Glomerular endothelial cell (primary cell): ENCODE measurements at places on chromosomes 1 and 21. TPM values are rescaled to one million over a fixed set of nuclear protein-coding genes. Genes with fewer than 3 reads are reported as not detected.

GPA33 gene
- total RNA-seq, result not detected in 2 replicates

PRAMEF12 gene
- not detected in 2 replicates for total RNA-seq

FBLIM1 gene
- 191 and 231 TPM in 2 replicates for total RNA-seq

TLR5 gene
- total RNA-seq, result 0.19 and 0.53 TPM in 2 replicates

TRIM67 gene
- 0.29 and 0.58 TPM in 2 replicates for total RNA-seq

- DNase-seq, result no peak
Observed at GRCh38 chr1:223727541-223727940, 15.2 kb downstream of the CAPN2 start.

DNA sequence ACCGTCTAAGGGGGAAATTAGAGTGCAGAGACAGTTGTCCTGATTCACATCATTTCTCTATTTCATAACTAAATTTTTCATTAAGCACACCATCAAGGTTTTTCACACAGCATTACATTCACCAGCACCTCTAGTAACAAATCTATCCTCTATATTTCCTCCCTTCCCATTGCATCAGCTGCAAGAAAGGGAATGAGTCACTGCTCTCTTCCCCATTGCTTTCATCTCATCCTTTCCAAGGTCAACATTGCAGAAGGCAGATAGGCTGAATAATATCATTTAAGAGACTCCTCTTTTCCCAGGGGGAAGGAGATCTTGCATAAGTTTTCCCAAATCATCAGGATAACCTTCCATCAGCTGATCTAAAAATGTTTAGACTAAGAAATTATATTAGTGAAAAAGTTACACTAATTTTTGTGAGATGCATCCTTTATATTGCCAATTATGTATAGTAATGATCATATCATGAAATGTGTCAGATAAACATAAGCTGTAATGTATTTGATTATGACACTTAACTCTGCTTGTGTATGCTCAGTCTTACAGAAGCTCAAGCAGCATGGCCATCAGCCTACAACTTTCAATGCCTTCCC, 4.3 kb downstream of the INTS7 start:
- DNase-seq, result no peak

DNA sequence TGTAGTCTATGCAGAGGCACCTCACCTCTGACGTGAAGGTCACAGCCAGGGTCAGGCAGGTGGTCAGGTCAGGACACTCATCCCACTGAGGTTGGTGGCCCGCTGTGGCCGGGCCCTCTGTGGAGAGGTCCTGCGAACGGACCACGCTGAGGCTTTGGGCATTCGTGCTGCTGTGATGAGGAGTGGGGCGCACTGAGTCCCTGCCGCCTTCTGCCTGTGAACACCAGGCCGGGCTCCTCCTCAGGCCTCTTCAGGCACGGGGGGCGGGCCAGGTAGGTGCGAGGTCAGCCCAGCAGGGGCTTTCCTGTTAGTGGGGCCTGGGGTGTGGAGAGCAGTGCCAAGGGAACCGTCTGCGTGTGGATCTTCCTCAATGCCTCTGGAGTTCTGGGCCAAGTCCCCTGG, 39.0 kb downstream of the COQ8A start:
- no peak for DNase-seq

GRCh38 chr1:171468120-171468750, 17.1 kb upstream of the PRRC2C start:
- DNase-seq, result no peak

DNA sequence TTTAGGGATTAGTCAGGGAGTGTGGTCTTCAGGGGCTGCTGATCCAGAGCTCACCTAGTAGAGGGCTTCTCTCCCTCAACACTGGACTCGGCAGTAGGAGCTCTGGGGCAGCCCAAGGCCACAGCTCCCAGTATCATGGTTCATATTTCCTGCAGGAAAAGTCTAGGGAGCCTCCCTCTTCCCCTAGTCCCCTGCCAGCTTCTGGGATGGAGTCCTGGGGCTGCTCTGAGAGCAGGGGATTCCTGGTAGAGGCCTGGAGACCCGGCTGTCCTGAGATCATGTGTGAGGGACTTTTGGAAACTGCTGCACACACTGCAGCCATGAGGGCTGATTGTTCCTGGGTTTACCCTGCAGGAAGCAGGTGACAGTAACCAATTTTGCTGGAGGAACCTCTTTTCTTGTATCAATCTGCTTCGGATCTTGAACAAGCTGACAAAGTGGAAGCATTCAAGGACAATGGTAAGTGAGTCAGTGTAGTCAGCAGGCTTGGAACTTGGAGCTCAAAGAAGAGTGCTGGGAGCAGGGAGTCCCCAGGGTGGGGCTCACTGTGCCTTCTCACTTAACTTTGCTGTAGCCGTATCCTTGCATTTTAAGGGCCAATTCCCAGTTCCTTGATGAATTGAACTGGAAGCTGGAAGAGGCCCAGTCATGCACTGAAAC, 16.3 kb downstream of the STRIP1 start:
- DNase-seq, result no peak

DNA sequence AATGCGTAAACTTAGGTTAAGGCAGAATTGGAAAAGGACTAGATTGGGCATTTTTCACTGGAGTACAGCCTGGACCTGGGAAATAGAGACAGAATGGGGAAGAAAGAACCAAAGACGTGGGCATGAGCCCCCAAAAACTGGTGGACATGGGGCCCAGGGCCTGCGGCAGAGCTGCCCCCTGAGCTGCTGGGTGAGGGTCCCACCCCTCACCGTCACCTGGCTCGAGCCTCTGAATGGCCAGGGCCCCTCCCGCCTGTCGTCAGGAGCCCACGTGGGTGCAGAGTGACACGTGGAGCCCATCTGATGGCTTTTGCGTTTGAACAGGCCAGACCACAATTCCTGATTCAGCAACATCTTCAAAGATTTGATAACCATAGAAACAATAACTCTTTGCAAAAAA, 360.9 kb upstream of the VAMP3 start:
- no peak for DNase-seq

GRCh38 chr1:169601096-169601881, 15.0 kb upstream of the F5 start:
- DNase-seq, result no peak

DNA sequence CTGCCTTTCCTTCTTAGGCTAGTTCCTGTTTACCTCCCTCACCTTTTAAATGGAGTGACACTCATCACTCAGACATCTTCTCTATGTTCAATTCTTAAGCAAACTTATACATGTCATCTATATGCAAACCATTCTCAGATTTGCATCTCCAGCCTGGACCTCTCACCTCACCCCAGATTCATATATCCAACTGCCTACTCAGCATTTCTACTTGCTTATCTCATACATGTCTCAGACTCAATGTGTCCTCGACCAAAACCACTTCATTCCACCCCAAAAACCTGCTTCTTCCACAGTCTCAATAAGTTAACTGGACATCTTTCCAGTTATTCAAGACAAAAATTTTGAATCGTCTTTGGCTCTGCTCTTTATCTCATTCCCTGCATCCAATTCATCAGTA, 62.6 kb downstream of the ERICH3 start:
- no peak for DNase-seq

GRCh38 chr1:93980320-93981273, 71.4 kb upstream of the GCLM start:
- no peak for DNase-seq

- no peak for DNase-seq
Observed at GRCh38 chr1:119914071-119914470, 17.8 kb upstream of the ADAM30 start.

DNA sequence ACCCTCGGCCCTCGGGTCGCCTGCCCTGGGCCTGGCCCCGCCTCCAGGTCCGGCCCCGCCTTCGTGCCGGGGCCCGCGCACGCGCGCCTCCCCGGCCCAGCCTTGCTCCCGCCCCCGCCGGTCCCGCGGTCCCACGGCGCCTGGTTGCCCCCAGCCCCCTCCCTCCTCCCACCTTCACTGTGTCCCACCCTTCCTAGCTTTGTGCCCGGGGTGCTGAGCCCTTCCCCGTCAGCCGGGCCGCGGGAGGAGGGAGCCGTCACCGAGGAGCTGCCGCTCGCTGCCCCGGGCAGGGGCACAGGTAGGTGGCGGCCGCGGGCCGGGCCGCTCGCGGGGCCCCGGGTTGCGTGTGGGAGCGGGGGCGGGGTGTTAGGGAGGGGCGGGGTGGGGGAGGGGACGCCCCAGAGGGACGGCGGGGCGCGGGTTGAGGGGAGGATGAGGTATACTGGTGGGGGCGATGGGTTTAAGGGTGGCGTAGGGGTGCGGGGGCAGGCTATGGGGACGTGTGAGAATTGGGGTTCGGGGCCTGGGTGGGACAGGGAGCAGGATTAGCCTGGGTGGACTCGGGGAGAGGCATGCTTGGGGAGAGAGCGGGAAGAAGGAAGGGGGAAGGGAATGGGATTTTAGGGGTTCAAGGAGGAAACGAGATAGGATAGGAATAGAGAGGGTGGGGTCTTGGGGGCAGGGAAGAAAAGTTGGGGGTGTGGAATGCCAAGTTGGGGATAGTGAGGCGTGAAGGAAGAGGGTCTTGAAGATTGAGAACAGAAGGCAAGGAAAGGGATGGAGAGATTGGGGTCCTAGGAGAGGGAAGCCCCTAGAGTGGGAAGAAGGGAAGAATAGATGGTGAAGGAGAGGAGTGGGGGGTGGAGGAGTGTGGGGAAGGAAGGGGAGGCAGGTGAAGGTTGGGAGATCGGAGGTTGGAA, at the start of gene LRRC42:
Gene LRRC42, plus strand, starts transcription at position 99 of the 920 bp plus-strand sequence. CDS start 5,650 bp downstream, outside the sequence.
- no peak for DNase-seq

- no peak for DNase-seq
Observed at GRCh38 chr1:78229344-78229743, 183.6 kb downstream of the GIPC2 start.

DNA sequence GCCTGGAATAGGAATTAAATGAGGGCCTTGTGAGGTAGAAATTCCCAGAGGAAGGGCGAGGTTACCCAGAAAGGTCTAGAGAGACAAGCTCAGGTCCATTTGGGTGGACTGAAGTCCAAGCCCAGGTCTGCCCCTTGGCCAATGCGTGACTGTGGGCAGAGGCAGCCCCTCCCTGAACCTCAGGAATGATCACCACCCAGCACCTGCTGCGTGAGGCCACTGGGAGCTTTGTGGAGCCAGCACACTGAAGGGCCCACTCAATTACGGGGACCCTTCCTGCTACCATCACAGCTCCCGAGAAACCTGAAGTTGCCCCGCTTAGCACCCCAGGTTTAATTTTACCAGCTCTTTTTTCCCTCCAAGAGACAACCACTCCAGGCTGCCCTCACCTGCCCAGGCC, 6.5 kb upstream of the MATN1 start:
- no peak for DNase-seq

GRCh38 chr1:52328615-52329014, 37.4 kb downstream of the CC2D1B start:
- no peak for DNase-seq

DNA sequence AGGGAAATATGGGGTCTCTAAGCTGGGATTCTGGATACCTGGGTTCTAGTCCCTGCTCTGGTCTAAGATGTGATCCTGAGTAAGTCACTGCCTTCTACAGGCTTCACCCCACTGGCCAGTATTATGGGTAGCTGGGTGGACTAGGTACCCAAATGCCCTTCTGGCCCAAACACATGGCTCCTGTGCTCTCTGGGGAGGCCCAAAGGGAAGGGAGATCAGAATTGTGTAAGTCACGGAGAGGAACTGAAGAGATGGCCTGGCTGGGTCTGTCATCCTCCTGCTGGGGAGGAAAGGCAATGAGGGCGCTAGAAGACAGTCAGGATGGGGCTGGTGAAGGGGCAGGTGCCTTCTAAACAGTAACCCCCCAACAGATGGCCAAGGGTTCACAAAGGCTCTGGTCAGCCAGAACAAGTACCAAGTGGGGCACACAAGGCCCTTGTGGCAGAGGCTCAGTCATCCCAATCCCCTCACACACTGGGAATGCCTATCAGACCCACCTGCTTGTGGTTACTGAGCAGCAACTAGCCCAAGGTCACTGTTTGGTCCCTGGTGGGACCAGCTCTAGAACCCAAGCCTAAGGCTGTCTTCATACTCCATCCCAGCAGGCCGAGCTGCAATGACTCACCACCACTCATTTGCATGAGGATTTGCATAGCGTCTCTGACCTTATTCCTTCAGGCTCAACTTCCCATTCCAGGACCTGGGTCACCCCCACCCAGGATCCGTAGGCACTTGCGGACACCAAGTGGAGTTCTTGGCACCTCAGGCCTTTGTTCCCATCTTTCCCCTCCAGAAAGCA, 9.2 kb downstream of the MEF2D start:
- DNase-seq, result no peak

DNA sequence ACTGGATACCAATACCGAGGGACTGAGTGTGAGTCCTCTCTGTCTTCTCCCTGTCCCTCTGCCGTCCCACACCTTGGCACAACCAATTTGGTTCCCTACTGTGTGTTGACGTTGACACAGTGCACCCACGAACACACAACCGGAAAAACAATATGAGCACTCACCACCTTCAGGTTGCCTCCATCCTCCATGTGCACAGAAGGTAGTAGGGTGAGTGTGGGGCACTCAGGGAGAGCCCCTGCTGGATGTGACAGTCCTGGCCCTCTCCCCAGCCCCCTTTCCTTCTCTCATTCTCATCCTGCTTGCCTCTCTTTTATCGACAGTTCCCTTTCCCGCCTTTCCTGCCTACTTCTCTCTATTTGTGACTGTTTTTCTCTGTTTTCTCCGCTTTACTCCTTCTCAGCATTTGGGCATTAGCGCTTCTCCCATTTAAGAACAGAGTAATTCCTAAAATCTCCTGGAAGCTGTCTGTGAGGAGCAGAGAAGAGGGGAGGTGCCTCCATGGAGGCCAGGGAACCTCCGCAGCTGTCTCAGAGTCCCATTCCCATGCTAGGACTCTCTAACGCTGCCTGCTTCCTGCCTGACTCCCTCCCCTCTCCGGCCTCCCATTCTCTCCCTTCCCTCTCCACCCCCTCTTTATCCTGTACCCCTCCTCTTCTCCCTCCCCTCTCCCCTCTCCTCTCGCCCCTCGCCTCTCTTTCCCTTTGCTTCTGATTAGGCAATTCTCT, 16.4 kb downstream of the CADM3 start:
- DNase-seq, result no peak

DNA sequence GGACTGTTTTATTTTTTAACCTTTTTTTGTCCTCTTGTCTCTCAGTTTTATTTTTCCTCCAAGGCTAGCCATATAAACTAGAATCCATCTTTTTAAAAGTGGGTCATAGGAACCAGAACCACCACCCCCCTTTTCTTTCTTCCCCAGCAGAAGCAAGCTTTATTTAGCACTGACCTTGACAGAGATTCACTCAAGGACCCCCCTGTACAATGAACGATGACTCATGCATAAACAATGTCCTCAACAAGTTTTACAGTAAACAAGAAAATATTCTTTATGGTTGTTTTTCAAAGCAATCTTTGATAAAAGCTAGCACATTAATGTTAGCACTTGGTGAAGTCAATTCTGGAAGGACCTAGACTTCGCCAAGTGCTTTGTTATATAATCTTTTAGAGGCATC, 14.1 kb downstream of the PKN2 start:
- no peak for DNase-seq
